ENCODE measurements at places on chromosomes 1 and 21.

GRCh38 chr1:220409771-220410595 lies 118.0 kb upstream of the MARK1 start:
- no peak for DNase-seq

GRCh38 chr1:165857046-165857801 lies 29.8 kb downstream of the UCK2 start:
- DNase-seq = no peak

GRCh38 chr1:28835237-28835650 lies 23.3 kb downstream of the OPRD1 start:
- DNase-seq = no peak

DNA sequence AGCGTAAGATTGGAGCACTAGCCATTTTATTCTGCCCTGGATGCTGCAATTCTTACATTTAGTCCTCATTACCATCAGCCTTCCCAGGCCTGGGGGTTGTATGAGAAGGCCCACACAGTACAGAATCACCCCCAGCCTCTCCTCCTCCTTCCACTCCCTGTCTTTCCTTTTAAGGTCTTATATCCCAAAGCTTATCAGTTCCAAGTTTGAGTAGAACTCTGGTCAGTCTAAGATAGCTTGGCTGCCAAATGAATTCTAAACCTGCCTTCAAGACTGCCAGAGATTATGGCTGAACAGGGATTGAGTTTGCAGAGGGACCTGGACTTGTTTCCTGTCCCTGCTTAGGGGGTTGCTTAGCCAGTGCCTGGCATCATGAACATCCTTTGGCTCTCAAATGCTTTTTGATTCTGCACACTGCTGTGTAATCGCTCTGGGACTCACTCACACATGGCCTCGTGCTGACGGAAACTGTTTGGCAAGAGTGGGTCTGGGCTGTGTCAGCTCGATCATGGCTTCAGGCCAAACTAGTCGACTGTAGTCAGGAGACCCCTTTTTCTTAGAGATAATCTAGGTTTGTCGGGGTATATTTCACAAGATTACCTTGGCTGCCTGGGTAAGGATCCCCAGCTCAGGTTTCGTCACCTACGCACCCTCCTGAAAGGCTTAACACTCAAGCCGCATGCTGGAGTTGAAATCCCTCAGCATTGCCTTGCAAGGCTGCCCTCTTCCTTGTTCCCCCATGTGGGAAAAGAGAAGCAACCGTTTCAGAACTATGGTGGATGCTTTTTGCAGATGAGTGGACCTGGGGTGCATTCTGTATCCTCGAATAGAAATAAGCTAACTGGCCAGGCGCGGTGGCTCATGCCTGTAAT lies 252.6 kb downstream of the NFIA start:
- no peak for DNase-seq

DNA sequence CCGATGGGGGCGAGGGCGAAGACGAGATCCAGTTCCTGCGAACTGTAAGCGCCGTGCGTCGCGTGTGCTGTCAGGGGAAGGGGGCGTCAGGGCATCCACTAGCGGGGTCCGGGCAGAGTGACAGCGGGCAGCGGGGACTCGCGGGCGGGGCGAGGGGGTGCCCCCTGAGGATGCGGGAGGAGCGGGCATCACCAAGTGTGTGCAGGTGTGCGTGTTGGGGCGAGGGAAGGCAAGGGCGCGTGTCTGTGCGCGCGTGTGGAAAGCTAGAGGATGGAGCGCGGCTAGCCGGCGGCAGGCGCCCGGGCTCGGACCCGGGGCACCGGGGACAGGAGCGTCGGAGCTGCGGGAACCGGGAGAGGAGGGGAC lies 525 bp downstream of the RYR2 start:
- DNase-seq = no peak

GRCh38 chr1:226590614-226591013 lies 42.0 kb downstream of the STUM start:
- no peak for DNase-seq

- no peak for DNase-seq
Measured at GRCh38 chr1:204438628-204439027, 27.0 kb upstream of the PPP1R15B start.

DNA sequence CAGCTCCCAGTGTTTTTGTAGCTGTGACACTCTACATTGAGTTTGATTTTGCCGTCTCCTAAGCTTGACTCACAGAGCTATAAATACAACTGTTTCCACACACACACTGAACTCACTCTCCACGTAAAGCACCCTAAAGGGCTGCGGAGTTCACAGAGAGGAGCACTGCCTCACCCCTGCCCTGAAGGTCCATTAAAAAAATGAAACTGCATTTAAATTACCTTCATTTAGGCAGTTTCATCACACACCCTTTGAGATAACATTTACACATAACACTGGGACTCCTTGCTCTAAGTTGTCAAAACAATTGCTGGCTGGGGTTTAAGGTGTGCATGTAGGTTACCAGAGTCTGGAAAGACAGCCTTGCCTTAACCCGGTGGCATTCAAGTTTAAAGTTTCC lies 137.1 kb upstream of the MAGI3 start:
- DNase-seq = no peak

DNA sequence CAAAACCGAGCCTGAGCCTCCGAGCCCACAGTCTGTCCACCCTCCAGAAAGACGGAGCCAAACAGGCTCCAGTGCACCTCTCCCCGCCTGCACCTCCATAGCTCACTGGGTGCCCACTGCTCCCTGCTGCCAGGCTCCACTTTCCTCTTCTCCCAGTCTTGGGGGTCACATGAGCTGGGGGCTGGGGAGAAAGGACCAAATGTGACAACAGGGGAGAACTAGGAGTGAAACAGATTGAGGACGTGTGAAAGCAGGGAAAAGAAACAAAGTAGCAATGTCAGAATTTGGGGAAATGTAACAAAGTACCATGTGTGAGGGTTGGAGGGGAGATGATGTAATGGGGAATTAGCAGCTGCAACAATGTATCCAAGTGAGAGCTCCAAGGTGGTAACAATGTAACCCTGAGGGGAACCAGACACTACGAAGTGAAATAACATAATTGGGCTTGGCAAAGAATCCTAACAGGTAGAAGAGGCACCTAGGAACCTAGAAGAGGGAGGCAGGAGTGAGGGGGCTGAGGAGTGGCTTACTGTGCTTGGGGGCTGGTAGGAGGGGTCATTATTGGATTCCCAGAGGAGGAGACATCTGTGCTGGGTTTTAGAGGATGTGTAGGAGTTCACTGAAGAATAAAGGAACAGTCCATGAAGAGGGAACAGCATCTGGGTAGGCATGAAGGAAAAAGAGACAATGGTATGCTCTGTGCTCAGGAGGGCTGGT lies 12.5 kb downstream of the SDC3 start:
- no peak for DNase-seq

GRCh38 chr1:145999321-146000024 lies 3.1 kb upstream of the TXNIP start:
- no peak for DNase-seq

- DNase-seq = peak; percentile 54
Measured at GRCh38 chr1:209805875-209806760, at the start of gene IRF6. IRF6 (minus strand) TSS chr1:209806142; CDS start chr1:209801413, 4,729 bp downstream.

GRCh38 chr1:239952348-239953308 lies 139.1 kb upstream of the FMN2 start:
- DNase-seq = no peak

DNA sequence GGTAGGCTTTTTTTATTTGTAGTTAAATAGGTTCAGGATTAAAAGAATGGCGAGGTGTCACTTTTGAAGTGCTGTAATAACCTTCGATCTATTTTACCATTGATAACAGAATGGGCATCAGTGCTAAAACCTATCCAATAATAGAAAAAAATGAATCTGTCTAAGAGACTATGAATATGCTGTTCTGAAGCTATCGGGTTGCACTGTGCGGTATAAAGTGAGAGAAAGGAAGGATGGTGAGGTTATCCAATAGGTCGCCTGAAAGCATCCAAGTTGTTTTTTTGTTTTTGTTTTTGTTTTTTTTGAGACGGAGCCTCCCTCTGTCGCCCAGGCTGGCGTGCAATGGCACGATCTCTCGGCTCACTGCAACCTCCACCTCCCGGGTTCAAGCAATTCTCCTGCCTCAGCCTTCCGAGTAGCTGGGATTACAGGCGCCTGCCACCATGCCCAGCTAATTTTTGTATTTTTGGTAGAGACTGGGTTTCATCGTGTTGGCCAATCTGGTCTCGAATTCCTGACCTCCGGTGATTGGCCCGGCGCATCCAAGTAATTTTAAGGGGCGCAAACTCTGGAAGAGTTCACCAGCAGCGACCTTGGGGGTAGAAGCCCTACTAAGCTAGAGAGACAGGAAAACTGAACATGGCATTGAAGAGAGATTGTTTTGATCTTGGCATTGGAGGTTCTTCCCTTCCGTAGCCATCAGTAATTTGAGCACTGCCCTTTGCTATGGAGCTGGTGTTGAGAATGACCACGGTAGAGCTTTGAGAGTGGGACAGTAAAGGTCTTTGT lies 8.7 kb upstream of the MDM4 start:
- DNase-seq = no peak

DNA sequence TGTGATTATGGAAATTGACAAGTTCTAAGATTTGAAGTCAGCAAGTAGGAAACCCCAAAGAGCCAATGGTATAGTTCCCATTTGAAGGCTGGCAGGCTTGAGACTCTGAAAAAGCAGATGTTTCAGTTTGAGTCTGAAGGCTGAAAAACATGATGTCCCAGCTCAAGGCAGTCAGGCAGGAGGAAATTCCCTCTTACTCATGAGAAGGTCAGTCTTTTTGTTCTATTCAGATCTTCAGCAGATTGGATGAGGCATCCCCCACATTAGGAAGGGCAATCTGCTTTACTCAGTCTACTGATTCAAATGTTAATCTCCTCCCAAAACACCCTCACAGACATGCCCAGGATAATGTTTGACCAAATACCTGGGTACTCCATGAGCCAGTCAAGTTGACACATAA lies 372.5 kb upstream of the ST6GALNAC5 start:
- peak; percentile 1 for DNase-seq

- DNase-seq = no peak
Measured at GRCh38 chr1:156409439-156409838, 40.4 kb downstream of the RHBG start.

DNA sequence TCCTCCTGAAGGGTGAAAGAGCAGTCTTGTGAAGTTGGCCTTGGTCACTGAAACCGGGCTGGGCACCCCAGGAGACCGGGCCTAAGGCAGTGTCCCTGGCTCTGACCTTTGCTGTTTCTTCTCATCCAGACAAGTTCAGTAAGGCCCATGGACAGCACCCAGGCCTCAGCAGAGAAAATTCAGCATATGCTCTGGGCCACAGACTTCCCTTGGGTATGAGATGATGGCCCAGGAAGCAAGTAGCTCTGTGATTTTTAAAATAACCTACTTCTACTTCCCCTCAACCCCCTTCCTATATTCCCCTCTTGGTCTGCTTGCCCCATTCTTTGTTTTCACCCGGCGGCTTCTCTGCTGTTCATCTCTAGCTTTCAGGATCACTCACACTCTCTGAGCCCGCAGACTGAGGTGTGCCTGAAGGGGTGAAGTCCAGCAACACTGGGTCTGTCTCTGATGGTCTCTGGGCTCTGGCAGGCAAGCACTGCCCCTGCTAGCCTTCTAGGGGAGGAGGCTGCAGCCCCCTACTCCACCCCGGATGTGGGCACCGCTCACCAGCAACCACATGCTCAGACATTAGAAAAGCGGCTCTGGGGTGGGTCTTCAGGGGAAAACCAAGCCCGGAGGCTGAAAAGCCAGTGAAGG lies 2.9 kb upstream of the GPR25 start:
- DNase-seq = no peak

DNA sequence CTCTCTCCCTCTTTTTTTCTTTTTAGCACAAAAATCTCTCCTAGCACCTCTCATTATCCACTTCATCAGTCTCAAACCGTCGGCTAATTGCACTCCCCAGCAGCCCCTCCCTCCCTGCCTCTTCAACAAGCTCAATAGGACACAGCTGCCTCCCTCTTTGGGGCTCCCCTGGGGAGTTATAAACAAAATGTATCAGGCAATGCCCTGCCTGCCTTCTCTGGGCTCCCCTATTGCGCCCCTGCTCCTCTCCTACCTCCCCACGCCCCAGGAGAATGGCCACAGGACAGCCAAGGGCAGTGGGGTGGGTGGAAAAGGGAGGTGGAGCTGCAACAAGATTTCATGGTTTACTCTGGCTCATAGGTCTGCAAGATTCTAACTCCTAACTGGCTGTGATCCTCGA lies 147.1 kb upstream of the GRIK3 start:
- no peak for DNase-seq

- no peak for DNase-seq
Measured at GRCh38 chr1:117566556-117566955, 39.3 kb upstream of the TENT5C start.

DNA sequence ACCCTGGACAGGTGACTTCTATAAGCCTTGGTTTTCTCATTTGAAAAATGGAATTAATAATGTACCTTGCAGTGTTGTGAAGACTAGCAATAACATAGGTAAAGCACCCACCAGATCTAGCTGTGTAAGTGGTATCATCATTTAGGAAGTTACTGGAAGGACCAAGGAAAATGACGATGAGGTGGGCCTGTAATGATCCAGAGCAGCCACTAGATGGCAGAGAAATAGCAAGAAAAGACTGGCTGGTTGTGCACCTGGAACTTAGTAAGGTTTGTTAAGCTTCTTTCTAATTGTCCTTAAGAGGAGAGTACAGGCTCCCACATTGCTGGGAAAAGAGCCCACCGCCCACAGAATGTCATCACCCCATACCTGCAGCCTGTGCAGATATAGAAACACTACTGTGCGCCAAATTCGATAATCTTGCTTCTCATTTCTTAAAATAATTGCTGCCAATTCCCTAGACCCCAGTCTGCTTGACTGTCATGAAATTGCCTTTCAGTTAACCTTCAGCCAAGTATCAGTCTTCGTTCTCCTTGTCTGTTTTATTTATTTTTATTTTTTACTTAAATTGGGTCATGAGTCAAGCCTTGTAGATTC lies 37.2 kb downstream of the WNT4 start:
- peak; percentile 19 for DNase-seq

DNA sequence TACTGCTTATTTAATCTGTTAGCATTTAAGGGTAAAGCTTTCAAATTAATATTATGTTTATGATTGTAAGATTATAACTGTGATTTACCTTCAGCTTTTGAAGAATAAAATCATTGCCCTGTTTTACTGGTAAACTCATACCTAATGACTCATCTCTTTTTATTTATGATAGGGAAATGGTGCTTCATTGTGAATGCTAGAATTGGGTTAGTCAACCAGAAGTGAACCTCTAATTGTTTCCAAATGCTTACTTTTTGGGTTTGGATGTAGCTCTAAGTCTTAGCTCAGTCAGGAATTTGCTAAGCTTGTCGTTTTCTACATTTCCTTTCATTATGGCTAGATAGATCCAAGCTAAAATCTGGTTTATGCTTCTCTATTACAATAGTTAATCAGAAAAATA lies 59.4 kb downstream of the SLC30A7 start:
- DNase-seq = no peak

GRCh38 chr1:43062527-43063095 lies 103.9 kb upstream of the SLC2A1 start:
- no peak for DNase-seq

- no peak for DNase-seq
Measured at GRCh38 chr1:143699115-143699514, 272.7 kb downstream of the FAM72C start.

- DNase-seq = no peak
Measured at GRCh38 chr1:103997631-103998030, 247.9 kb downstream of the AMY1C start.

DNA sequence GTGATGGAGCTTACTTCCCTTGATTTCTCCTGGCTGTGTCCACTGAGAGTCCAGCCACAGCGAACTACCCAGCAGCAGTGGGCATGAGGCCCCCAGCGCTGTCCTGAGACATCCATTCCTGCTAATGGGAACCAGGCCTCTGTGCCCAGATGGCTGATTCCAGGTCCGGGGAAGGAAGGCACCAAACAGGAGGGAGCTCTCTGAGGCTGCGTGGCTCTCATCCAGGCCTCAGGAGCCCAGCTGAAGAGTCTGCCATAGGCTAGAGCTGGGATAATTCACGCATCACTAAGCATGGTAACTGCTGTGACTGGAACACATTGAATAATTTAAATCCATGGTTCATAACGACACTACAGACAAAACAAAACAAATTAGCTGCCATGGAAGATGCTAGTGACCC lies 24.7 kb upstream of the LRRC47 start:
- DNase-seq = no peak

All from stimulated activated CD4-positive, alpha-beta T cell treated with anti-CD3 and anti-CD28 coated beads, Interleukin-15, amount 100 ng/mL, for 48 hours (primary cell).